ENCODE measurements at places on chromosomes 11 and 22.
A peak's percentile ranks its signal among the peaks of the same experiment; 100 is the strongest.

DNA sequence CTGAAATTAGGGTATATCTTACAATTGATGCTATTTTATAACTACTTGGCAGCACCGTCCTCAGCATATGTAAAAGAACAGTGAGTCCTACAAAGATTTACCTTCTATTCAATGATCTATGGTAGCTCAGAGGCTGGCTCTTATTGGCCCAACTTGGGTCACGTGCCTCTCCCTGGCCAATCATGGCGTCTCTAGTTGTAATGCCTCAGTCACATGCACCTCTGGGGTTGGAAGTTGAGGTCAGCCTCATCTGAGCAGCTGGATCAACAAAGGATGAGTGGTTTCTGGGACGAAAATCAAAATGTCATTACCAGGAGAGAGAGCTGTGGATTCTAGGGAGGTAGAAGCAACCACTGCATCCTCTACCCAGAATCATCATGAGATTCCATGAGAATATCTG lies 22.9 kb upstream of the ASPHD2 start:
- no peak for DNase-seq

DNA sequence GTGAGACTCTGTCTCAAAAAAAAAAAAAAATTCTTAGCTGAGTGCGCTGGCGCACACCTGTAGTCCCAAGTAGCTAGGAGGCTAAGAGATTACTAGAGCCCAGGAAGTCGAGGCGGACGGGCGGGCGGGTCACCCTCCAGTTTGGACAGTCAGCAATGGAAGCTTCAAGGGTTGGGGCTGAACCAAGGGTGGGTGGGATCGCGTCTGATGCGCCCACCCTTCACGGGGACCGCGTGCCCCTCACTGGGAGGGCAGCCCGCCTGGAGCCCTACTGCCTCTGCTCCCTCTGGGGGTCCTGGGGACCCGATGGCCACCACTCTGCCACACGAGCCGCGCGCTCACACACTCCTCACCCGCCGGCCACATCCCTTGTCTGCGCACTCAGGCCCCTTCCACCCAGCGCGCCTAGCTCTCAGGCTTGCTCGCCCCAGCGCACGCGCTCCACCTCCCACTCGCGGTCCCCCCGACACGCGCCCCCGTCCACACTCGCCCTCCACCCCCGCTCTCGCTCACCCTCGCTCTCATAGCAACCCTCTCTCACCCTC lies 494 bp downstream of the CHID1 start:
- no peak for DNase-seq

- no peak for DNase-seq
These were observed 40.7 kb upstream of the CLMP start for GRCh38 chr11:123235656-123236261.

DNA sequence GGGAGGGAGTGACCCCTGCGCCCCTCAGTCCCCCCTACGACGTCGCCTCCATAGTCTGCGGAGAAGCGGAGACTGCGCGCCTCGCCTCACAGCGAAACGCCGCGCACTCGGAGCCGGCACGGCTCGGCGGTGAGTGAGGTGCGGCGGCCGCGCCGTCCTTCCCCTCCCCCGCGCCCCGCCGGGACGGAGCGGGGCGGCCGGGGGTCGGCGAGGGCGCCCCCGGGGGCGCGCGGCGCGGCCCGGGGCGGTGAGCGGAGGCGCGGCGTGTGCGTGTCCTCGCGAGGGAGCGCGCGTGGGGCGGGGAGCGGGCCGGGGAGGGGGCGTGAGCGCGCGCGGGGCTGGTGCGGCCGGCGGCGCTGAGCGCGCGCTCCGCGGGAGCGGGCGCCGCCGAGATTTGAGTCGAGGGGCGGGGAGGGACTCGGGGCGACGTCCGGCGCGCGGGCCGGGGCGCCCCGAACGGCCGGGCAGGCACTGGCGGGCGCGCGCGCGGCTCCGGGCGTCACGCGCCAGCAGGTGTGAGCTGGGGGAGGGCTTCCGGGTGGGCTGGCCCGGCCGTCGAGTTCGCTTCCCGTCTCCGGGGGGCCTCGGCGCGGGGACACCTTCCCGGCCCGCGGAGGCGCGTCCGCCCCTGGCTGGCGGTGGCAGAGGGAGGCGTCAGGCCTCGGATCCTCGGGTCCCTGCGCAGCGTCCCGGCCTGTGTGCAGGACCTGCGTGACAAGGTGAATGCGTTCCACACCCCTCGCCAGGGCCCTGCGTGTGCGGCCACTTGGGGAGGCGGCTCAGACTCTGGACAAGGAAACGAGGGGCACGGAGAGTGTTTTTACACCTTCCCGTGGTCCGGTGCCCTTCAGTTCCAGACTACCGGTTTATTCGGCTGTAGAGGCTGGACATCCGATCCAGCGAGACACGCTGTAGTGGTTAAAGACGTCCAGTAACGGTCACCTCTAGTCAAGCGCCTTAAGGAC lies 50.4 kb downstream of the FAM83F start:
- DNase-seq = peak; percentile 45

- no peak for DNase-seq
These were observed at the start of gene BIK for GRCh38 chr22:43110444-43110926. Gene BIK (plus strand): TSS chr22:43110750. CDS start chr22:43124023, 13,273 bp downstream.

DNA sequence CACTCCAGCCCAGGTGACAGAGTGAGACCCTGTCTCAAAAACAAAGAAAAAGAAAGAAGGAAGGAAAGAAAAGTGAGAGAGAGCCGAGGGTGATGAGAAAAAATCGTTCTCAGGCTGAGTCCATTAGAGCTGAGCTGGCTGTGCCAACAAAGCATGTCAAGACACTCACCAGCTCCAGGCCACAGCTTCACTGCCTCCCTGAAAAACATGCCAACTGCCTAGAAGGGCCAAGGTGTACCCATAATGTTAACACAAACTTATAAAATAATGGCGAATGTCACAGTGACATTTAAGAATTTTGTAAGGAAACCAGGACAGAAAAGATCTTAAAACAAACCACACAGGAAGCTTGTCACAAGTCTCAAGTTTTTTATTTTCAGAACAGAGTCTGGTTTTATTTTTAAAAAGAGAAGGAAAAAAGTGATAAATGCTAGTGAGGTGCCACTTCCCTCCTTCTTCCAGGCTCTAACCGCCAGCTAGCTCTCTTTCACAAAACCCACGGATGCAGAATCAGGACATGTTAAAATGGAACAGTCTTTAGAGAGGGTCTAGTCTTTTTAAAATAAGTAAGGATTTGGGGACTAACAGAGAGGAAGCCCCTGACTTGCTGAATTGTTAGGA lies 5.1 kb downstream of the TMEM121B start:
- no peak for DNase-seq

Data from stimulated activated CD4-positive, alpha-beta T cell treated with anti-CD3 and anti-CD28 coated beads, Interleukin-1b, Interleukin-23, amount 100 ng/mL, for 1 hour (primary cell).